Mucosa of descending colon (tissue), 3 donors: ENCODE measurements at places on chromosomes 3 and 15.

DNA sequence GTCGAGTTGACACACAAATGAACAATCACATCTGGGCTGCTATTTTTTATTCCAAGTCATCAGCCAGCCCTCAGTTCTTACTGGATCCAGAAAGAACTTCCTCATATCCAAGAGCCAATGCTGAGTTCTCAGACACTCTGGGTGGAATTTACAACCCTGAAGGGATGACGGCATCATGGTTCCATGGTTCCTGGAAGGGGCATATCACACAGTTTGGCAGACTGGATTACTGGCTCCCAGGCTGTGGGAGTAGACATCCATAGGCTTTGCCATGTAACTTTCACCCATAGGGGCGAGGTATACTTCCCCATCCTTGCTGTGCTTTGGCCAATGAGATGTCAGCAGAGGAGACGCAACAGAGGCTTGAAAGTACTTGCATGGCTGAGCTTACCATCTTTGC lies 26.9 kb upstream of the KBTBD12 start:
- no peak for DNase-seq

GRCh38 chr15:69089258-69089657 lies 71.2 kb upstream of the GLCE start:
- no peak for DNase-seq

DNA sequence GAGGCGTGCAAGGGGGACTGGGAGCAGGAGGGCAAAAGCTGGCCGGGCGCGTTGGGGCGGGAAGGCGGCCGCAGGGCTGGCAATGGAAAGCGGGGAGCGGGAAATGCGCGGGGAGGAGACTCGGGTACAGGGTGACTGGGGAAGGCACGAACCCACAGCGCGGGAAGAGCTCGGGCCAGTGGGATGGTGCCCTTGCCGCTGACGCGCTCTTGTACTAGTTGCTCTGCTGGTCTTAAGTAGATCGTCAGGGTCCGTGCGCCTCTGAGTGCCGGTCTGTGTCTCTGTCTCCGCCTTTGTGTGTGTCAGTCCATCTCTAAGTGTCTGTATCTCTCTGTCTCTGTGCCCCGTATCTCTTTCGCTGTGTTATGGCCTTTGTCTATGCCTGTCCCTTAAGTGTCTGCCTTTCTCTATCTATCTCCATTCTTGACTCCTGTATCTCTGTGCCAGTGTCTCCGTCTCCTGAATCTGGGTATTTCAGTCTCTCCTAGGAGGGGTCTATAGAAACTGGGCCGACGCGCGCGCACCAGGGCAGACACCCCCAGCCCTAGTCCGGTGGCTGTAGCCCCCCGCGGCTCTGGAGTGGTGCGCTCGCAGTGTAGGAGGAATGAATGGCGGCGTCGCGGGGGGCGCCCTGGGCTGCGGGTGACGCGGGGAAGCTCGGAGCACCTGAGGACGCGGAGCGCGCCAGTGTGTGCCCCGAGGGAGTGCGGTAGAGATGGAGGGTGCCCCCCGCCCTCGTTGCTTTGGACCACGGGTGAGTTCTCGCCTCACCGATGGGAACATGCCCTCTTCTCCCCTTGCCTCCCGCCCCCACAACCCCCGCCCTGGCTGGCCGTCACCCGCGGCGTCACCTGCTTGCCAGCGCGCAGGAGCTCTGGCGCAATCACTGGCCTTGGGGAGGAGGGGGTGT lies 756 bp upstream of the CAMK2N2 start:
- no peak for DNase-seq

DNA sequence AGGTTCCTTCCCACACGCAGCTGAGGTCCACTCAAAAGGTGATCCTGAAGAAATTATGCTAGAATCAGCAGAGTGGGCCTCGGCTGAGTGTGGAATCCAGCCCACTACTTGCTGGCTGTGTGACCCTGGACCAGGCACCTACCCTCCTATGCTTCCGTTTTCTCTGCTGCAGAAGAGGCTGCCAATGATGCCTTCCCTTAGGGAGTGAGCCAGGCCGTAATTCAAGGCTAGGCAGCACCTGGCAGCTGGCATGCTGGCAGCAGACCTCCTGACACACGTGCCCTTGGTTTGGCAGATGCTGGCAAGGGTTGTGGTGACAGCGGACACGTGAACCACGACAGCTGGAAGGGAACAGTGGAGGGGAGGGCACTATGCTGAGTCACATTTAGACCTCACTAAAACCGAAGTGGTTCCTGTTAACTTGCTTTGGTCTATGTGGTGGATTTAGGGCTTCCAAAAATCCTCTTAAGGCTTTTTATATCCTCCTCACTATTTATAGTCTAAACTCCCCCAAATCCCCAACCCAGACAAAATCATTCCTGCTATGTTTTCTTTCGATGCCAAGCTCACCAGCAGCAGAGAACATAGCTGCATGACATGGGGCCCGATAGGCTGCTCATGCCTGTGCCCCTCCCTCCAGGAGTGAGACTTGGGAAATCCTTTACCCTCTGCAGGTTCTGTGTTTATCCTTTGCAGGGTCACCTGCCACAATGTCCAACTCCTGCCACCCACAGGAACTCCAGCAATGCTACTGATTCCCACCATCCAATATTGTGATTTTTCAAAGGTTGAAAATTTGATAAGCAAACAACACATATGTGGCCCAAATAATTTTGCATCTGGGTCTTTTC lies 10.6 kb upstream of the PCSK6 start:
- peak; percentile 68 for DNase-seq
